ENCODE measurements at places on chromosomes 6 and 20.

DNA sequence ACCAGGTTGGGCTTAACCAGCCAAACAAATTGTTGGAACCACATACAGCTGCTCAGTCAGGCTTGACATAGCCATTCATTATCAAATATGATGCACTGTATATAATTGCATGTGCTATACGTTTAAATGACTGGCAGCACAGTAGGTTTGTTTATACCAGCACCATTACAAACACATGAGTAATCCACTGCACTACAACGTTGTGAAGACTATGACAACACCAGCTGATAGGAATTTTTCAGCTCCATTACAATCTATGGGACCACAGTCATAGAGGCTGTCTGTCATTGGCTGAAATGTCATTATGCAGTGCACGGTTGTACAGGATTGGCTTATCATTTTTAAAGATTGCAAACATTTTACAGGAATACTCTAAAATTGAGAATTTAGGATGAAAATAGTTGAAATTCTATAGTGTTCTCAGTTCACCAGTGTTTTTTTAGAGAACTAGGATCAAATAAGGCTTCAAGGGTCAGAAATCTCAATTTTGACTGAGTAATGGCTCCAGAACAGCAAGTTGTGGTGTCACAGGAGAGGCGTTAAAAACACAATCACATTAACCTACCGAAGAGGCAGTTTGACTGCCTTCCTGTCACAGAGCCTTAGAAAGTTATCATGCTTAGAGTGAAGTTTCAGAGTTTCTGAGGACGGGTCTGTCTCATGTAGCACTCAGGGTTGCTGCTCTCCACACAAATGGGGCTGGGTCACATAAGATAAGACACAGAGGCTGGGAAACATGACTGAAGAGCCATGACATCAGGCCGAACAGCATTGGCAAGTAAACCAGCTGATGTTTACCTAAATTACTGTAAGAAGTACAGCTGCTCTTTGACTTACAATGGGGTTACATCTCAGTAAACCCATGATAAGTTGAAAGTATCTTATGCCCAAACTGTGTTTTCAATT is 60.7 kb upstream of the SMLR1 start:
- no peak for DNase-seq

DNA sequence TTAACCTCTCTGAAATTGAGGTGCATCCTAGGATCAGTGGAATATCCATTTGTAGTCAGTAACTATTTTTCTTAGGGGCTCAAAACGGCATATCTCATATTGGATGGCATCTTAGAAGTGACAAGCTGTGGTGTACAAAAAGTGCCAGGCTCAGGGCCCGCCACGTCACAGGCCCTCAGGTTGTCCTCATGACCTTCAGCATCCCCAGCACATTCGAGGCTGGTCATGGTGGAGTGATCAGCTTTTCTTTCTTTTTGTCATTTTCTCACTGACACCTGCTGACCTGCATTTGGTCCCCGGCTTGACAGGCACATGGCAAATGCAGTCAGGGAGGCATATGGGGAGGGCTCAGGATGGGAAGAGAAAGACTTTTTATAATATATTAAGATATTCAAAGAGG is 7.1 kb upstream of the E2F1 start:
- no peak for DNase-seq

DNA sequence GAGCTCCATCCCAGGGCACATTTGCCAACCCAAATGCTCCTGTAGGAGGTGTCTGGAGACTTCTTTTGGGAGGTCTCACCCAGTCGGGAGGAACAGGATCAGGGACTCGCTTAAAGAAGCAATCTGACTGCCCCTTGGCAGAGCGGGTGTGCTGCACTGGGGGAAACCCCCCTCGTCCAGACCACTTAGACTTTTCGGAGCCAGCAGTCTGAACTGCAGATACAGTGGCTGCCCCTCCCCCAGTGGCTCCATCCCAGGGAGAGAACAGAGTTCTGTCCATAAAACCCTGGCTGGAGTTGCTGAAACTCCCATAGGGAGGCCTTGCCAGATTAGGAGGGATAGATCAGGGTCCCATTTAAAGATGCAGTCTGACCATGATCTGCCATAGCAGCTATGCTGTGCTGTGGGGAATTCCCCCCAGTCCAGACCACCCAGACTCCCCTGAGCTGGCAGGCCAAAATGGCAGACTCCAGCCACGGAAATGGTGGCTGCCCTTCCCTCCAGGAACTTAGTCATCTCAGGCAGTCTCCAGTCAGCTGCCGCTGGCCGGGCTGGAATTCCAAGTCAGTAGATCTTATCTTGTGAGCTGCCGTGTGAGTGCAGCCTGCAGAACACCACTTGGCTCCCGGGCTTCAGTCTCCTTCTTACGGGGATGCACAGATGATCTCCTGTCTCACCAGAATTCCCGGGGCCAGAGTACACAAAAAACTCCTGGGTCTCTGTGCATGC is 278.1 kb upstream of the SASH1 start:
- DNase-seq: no peak

- no peak for DNase-seq
Measured at GRCh38 chr6:40688214-40688761, 101.1 kb upstream of the LRFN2 start.

DNA sequence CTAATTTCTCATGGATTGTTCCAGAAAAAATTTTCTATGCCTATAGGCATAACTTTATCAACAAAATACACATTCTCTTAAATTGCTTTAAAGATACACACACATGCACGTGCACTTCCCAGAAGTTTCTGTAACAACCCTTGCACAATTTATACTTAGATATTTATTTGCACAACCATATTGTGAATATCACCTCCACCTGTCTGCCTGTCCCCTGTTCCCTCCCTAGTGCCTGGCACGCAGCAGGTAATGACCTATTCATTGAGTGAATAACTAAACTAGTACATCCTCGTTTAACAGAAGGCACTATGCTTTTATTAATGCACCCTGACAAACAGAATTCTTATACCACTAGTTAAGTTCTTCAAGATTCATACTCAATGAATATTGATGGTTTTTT is 198.9 kb downstream of the BCAS1 start:
- DNase-seq: no peak

- DNase-seq: no peak
Measured at GRCh38 chr6:10259671-10260070, 155.2 kb downstream of the TFAP2A start.

DNA sequence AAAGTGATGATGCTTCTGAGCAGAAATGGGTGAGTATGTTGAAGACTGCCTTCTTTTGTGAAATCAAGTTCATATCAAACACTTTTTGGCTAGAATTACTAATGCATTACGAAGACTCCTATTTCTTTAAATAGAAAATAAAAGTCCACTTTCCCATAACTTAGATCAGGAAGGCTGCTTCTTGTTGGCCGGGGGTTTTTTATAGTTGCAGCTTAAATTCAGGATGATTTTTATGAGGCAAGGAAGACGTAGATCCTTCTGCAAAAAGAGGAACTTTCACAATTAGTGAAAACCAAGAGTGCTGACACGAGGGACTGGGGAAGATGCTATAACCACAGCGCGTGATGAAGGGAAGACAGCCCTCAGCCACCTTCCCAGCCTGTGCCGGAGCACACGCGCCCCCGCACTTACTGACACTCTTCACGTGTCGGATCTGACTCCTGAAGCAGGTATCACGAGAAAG is 206.1 kb upstream of the PRDM1 start:
- no peak for DNase-seq
